Bronchial smooth muscle cell (primary cell): ENCODE measurements at places on chromosomes 2 and 18. TPM values are rescaled to one million over a fixed set of nuclear protein-coding genes. Genes with fewer than 3 reads are reported as not detected.

SGPP2 gene
- total RNA-seq: under 0.01 TPM in 1 of 2 replicates, not detected in the other

CYBRD1 gene
- 265 and 454 TPM in 2 replicates for total RNA-seq

ADD2 gene
- not detected in 2 replicates for total RNA-seq

REG3A gene
- not detected in 2 replicates for total RNA-seq

PLCL1 gene
- total RNA-seq: 0.60 and 3.0 TPM in 2 replicates

NT5DC4 gene
- not detected in 2 replicates for total RNA-seq

C18orf32 gene
- 5.0 and 6.1 TPM in 2 replicates for total RNA-seq

TRMT61B gene
- 10.9 and 12.8 TPM in 2 replicates for total RNA-seq

XDH gene
- 0.16 and 0.17 TPM in 2 replicates for total RNA-seq

ALK gene
- under 0.01 and 0.16 TPM in 2 replicates for total RNA-seq

ACADL gene
- under 0.01 and 0.26 TPM in 2 replicates for total RNA-seq

G6PC2 gene
- total RNA-seq: not detected in 2 replicates

GALNT5 gene
- 30.1 and 160 TPM in 2 replicates for total RNA-seq

MBD5 gene
- total RNA-seq: 18.5 and 21.3 TPM in 2 replicates

BOK gene
- total RNA-seq: 6.7 and 9.3 TPM in 2 replicates

LAMA3 gene
- total RNA-seq: 4.9 and 11.2 TPM in 2 replicates

ZEB2 gene
- 38.0 and 84.7 TPM in 2 replicates for total RNA-seq

ALPP gene
- total RNA-seq: not detected in 2 replicates

ITPRIPL1 gene
- 2.7 and 3.7 TPM in 2 replicates for total RNA-seq

NOL4 gene
- not detected in 2 replicates for total RNA-seq

ALKAL2 gene
- not detected in 2 replicates for total RNA-seq

RAX gene
- total RNA-seq: not detected in 2 replicates

SIGLEC15 gene
- 1.2 and 3.2 TPM in 2 replicates for total RNA-seq

B4GALT6 gene
- 0.77 and 2.8 TPM in 2 replicates for total RNA-seq
